ENCODE measurements at places on chromosomes 11 and 22. TPM values are rescaled to one million over a fixed set of nuclear protein-coding genes. Genes with fewer than 3 reads are reported as not detected.

The RIMBP3C gene
- not detected for polyA plus RNA-seq

The SLC22A8 gene
- not detected for polyA plus RNA-seq

The NLRP6 gene
- not detected for polyA plus RNA-seq

The OR52H1 gene
- not detected for polyA plus RNA-seq

The TMEM86A gene
- polyA plus RNA-seq: 0.47 TPM

The RAB38 gene
- polyA plus RNA-seq: 7.2 TPM

The OR8G5 gene
- polyA plus RNA-seq: not detected

The PCNX3 gene
- 9.7 TPM for polyA plus RNA-seq

The FOLH1 gene
- polyA plus RNA-seq: not detected

The GPR83 gene
- polyA plus RNA-seq: 0.02 TPM

The APBB1 gene
- polyA plus RNA-seq: 54.5 TPM

The C11orf97 gene
- not detected for polyA plus RNA-seq

The SHANK2 gene
- polyA plus RNA-seq: 0.72 TPM

The MGAT3 gene
- polyA plus RNA-seq: 0.15 TPM

The MS4A6E gene
- not detected for polyA plus RNA-seq

The C11orf91 gene
- not detected for polyA plus RNA-seq

The FAM83F gene
- polyA plus RNA-seq: 0.01 TPM

The MCHR1 gene
- 3.1 TPM for polyA plus RNA-seq

The TMEM80 gene
- 18.7 TPM for polyA plus RNA-seq

The LRFN4 gene
- polyA plus RNA-seq: 9.7 TPM

The DCHS1 gene
- polyA plus RNA-seq: 8.7 TPM

The ADSL gene
- polyA plus RNA-seq: 106 TPM

The GAL gene
- polyA plus RNA-seq: 1.9 TPM

The CBLIF gene
- polyA plus RNA-seq: not detected

The THY1 gene
- polyA plus RNA-seq: 915 TPM

The HORMAD2 gene
- not detected for polyA plus RNA-seq

The GALNT18 gene
- 4.8 TPM for polyA plus RNA-seq

The OR9G4 gene
- polyA plus RNA-seq: not detected

The OR5A1 gene
- polyA plus RNA-seq: not detected

The TCF20 gene
- polyA plus RNA-seq: 14.1 TPM

The ZNF280A gene
- not detected for polyA plus RNA-seq

The ATL3 gene
- 52.3 TPM for polyA plus RNA-seq

The APOBEC3G gene
- polyA plus RNA-seq: 11.0 TPM

The ZFP91 gene
- 38.8 TPM for polyA plus RNA-seq

The KCNQ1OT1 gene
- polyA plus RNA-seq: 0.42 TPM

The RFPL1 gene
- polyA plus RNA-seq: not detected

Data from AG04450 (cell line).